Stimulated activated naive CD8-positive, alpha-beta T cell treated with anti-CD3 and anti-CD28 coated beads, Interleukin-15, Interleukin-2, amounts not matched to agents 100 U/mL and 50 U/mL, for 24 hours (primary cell): ENCODE measurements at places on chromosomes 3 and 15.

GRCh38 chr15:33132233-33132580 lies 62.3 kb downstream of the FMN1 start:
- no peak for DNase-seq

DNA sequence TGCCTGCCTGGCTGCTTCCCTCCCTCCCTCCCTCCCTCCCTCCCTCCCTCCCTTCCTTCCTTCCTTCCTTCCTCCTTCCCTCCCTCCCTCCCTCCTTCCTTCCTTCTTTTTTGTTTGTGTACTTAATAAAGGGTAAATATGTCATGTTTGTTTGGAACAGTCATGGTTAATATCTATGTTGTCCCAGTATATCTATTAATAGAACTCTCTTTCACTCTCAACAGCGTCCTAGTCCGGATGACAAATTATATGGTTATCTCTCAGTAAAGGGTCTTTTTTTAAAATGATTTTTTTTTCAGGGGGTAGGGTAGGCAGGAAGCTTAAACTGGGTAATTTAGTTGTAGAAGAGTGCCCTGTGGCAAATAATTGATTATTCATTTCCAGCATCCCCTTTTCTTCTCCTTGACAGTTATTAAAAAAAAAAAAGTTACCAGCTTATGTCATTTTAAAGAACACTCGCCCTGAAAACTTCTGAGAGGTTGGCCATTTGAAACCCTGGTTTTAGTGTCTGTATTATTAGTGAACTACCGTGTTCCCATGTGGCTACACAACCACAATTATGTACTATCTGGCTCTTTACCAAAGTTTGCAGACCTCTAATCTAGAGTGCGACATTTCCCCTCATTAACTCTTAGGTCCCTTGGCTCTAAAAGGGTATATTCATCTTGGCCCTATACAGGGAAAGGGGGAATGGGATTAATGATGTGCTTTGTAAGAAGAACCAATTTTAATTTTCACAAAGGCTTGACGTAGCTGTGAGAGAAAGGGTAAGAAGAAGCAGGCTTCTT lies 13.7 kb downstream of the TAGLN3 start:
- DNase-seq: no peak

GRCh38 chr3:133805702-133806475 lies at the start of gene SRPRB:
TSS of gene SRPRB (plus strand) at chr3:133805815. CDS start at chr3:133805849, 34 bp downstream.
- peak; percentile 94 for DNase-seq

DNA sequence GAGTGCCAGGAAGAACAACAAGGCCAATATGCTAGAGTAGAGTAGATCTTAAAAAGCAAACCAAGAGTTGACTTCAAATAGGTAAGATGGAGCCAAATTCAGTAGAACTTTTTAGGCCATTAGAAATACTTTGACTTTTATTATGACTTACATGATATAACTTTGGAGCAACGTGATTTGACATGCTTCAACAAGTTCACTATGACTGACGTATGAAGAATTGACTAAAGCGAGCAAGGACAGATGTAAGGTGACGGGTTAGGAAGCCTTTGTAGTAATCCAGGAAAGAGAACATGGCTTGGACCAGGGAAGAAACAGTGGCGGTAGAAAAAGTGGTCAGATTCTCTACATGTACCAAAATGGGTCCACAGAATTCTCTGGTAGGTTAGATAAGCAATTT lies 4.9 kb upstream of the ZNF385D start:
- no peak for DNase-seq

- DNase-seq: no peak
Measured at GRCh38 chr3:11282250-11283138, 10.3 kb downstream of the ATG7 start.

DNA sequence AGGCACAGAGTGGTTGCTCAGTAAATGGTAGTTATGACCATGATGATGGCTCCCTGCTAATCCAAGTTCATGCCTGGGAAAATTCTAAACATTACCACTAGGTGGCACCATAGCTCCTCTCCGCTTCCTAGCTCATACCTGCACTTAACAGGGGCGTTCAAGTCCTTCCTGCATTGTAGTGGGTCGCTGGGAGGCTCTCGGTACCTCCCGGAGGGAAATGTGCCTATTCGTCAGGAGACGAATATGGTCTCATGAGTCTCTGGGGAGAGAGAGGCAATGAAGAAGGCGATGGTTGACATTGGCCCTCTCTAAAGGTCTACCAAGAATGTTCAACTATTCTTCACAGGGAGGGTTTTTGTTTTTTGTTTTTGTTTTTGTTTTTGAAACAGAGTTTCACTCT lies 10.9 kb downstream of the MESP1 start:
- DNase-seq: peak; percentile 48

GRCh38 chr3:53790470-53790869 lies 55.7 kb downstream of the CHDH start:
- no peak for DNase-seq

GRCh38 chr15:62035256-62035924 lies 24.9 kb downstream of the VPS13C start:
- no peak for DNase-seq

GRCh38 chr3:147538034-147538433 lies 128.9 kb downstream of the ZIC1 start:
- no peak for DNase-seq
